ENCODE measurements at places on chromosomes 13 and 19.

- no peak for DNase-seq
Measured at GRCh38 chr13:59681636-59682311, 482.0 kb downstream of the DIAPH3 start.

DNA sequence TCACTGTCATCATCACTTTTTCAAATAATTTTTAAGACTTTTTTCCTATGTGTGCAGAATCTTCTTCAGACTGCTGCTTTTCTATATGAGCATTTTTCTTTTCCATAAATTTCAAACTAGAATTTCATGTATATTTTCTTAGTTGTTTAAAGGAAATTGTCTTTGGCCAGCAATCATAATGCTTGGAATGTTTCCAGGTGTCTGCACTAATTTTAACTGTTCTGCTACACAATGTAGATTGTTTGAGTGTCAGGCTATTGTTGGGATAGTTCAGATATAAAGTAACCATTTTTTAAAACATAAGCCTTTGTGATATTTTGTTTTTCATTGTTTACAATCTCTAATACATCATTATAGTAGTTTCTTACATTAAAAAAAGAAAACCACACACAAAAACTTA lies 1418.5 kb downstream of the EFNB2 start:
- no peak for DNase-seq

DNA sequence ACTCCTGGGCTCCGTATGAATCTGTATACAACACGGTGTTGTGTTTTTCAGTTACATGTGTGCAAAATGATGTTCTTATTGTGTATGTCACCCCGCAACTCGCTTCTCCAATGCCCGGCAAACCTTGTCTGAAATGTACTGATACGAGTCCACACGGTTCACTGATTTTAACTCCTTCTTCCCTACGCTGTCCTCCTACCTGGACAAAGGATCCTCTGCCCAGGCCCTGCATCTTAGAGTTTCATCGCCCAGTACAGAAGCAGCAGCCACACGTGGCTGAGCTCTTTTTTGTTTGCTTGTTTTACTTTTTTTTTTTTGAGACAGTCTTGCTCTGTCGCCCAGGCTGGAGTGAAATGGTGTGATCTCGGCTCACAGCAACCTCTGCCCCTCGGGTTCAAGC lies 28.9 kb downstream of the ZFR2 start:
- no peak for DNase-seq

DNA sequence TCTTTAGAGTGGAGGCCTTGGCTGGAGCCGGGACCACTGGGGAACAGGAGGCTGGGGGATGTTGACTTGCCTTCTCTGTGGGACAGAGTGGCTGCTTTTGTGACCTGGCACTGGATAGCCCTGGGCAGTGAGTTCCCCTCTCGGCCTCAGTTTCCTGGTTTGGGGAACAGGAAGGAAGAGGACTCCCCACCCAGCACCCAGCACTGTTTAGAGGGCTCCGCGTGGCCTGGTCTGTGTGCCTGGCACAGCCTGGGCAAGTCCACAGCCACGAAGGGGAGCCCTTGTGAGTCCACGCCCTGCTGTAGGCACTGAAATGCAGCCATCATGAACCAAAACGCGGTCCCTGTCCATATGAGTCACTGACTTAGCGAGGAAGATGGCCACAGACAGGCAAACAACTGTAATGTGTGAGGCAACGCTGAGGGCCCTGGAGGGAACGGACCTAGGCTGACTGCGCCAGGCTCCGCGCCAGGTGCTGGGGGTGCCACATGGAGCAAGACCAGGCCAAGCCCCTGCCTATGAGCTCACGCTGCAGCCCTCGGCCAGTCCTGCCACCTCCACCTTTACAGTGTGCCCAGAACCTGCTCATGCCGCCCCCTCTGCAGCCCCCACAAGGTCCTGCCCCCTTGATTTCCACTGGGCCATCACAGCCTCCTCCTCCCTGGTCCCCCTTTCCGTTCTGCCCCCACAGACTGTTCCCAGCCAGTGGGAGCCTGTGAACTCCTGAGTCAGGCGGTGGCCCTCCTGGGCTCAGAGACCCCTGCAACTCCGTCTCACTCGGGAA lies 35.5 kb downstream of the PAK4 start:
- no peak for DNase-seq

DNA sequence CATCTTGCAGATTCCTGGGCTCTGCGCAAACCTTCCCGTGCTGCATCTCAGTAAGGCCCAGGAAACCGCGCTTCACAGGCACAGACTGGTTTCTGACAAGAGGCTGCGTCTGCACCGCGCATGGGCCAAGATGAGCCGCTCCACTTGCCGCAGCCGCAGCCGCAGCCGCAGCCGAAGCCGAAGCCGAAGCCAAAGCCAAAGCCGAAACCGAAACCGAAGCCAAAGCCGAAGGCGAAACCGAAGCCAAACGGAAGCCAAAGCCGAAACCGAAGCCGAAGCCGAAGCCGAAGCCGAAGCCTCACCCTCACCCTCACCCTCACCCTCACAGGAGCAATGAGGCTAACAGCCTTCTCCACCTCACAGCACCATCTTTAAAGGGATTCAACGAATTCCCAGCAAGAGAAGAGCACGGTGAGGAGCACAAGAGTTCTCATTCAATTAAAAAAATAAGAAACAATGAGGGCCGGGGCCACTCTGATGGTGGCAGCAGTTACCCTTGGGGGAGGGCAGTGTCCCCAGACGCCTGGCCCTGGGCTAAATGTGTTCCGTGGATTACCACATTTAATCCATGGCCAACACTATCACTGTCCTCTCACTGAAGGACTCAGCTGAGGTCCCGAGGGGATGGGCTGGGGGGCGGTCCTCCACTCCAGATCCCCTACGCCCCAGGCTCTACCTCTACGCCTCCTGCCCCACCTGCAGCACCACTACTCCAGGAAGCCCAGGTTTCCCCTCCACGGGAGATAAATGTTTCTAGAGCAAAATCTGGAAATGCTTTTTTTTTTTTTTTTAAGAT lies 29.1 kb downstream of the ZNF787 start:
- peak; percentile 37 for DNase-seq

- DNase-seq: no peak
Measured at GRCh38 chr13:102028868-102029267, 373.0 kb downstream of the FGF14 start.

DNA sequence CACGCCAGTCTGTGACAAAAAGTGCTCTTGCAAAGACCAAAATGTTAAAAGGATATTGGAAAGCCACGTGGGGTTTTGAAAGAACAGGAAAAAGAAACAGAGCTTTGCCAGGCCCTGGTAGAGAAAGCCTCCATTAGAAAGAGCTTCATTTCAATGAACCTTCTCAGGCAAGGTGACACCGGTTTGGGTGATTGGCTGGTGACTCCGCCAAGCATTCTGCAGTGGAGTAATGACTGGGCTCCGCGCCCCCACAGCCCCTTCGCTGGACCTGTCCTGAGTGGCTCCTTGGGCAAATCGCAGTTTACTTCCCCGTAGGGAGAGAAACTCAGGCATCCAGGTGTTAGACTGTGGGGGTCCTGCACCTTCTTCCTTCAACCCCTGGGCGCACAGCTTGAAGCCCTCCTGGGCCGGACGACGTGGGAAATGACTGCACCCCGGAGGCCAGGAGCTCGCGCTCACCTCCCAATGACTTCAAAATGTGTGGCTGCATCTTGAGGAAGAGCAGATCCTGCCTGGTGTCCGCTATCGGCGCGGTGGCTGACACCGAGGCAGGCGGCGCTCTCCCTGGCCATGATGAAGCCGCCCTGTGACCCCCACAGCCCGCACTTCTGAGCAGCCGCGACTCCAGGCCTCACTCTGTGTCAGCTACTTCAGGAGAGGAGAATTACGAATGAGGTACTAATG lies 444.6 kb upstream of the SGCG start:
- no peak for DNase-seq

GRCh38 chr19:6796278-6796677 lies 23.8 kb downstream of the VAV1 start:
- no peak for DNase-seq

DNA sequence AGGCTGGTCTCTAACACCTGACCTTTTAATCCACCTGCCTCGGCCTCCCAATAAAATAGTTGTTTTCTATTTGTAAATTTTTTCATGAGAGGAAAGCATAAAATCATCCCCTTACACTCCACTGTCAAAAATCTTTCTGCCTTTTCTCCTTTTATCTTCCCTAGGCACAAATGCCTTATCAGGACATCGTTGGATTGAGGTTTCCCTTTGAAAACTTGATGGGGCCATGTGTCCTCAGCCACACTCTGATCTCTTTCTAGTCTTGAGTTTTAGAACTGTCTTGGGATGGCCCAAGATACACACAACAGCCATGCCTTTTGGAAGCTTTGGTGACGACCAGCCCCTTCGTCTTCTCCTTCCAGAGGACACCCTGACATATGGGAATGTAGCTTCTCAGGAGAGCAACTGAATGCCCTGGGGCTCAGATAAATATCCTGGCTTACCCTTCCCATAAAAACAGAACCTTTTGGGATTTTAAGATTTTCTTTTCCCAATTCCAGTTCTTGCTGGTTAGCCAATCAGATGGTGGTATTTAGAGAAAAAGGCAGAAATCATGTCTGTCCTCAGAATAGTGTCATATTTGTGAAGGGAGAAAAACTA lies 112.4 kb downstream of the ZNF429 start:
- no peak for DNase-seq

DNA sequence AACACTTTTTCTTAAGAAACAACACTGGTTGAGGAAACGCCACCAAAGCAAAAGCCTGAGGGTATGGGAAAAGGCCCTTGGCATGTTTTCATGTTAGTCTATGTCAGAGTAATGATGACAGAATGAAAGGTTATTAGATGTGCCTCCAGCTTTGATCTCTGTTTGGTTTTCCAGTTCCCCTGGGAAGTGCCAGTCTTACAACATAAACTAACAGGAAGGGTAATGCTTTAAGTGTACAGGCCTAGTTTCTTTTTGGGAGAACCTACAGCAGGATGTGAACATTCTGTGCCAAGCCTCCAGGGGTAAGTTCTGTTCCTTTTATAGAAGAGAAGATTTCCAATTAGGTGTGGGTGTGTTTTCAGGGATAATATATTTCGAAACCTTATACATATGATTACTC lies 121.7 kb downstream of the FNDC3A start:
- no peak for DNase-seq

GRCh38 chr13:52010890-52011631 lies at the start of gene ATP7B:
Gene ATP7B (minus strand): TSS chr13:52011450. CDS start chr13:52011337, 113 bp downstream.
- DNase-seq: no peak

- no peak for DNase-seq
Measured at GRCh38 chr13:106478116-106478515, 57.3 kb downstream of the EFNB2 start.

DNA sequence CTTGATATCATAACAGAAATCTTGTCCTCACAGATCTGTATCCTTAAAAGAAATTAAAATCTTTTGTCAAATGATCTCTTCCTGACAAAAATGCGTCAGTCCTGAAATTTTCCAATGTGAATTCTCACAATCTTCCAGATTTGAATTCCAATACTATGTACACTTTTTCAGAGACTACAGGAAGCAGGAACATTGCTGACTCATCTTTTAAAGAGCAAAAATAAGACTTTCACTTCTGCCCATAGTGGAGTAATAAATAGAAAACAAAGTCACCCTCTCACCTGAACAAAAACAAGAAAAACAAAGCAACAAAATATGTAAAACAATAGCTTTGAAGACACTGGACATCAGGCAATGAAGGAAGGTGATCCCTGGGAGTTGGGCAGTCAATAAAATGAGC lies 167.0 kb upstream of the IPO5 start:
- DNase-seq: no peak

GRCh38 chr13:68428292-68428691 lies 1198.2 kb upstream of the PCDH9 start:
- DNase-seq: no peak

GRCh38 chr19:29840066-29840950 lies 28.5 kb downstream of the CCNE1 start:
- DNase-seq: no peak

- no peak for DNase-seq
Measured at GRCh38 chr13:110363010-110363409, 55.9 kb downstream of the COL4A2 start.

GRCh38 chr13:33940256-33940655 lies 122.3 kb downstream of the RFC3 start:
- no peak for DNase-seq

GRCh38 chr19:39156326-39157230 lies 31.0 kb downstream of the PAK4 start:
- no peak for DNase-seq

GRCh38 chr19:45130888-45131615 lies 29.7 kb downstream of the NKPD1 start:
- peak; percentile 98 for DNase-seq

- no peak for DNase-seq
Measured at GRCh38 chr19:52689843-52690368, 44.9 kb downstream of the ZNF611 start.

- no peak for DNase-seq
Measured at GRCh38 chr19:17136021-17136420, 60.4 kb downstream of the MYO9B start.

GRCh38 chr19:8335343-8336071 lies 7.6 kb downstream of the KANK3 start:
- DNase-seq: peak; percentile 79

DNA sequence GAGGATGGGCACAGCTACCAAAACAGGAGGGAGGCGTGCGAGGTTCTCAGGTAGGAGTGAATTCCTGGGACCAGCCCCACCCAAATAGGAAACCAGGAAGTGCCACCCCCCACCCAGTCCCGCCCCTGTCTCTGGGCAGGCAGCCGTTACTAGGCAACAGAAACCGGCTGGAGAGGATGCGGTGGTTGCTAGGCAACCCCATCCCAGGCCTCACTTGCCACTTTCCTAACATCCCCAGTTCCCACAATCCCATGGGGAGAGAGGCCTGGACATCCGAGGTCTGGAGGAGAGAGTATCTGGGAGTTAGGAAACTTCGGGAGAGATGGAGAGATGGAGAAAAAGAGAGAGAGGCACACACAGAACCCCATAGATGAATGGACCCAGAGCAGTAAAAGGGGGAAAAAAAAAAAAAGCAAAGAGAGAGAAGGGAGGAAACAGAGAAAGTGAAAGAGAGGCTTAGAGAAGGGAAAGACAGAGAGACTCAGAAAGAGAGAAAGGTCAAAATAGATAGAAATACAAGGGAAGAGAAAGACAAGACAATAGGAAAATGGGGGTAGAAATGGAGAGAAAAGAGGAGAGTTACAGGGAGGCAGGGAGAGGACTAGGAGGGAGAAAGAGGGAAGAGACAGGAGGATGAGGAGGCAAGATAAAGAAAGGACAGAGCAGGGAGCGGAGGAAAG lies 3.8 kb downstream of the GRIK5 start:
- DNase-seq: peak; percentile 66

- DNase-seq: no peak
Measured at GRCh38 chr13:103006641-103007426, 59.4 kb downstream of the SLC10A2 start.

GRCh38 chr19:53812335-53812734 lies 11.8 kb downstream of the NLRP12 start:
- no peak for DNase-seq

- DNase-seq: no peak
Measured at GRCh38 chr13:74835579-74835978, 646.4 kb downstream of the TBC1D4 start.

DNA sequence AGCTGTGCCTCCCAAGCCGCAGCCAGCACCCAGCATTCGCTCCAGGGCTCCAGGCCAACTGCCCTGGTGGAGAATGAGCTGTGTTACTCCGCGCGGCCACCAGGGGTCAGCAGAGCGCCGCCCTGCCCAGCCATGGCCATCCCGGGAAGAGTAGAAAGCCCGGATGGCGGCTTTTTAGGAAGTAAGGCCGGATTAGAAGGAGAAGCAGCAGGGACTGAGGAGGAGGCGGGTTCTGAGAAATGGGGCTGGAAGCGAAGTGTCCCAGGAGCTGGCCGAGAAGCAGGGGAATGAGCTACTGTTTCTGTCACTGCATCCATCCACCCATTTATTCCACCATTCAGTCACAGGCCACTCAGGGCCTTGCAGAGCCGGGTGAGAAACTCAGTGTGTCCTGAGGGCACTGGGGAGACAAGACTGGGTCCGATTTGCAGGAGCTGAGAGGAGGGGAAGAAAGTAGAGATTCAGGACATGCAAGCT lies 6.6 kb upstream of the NPAS1 start:
- no peak for DNase-seq

GRCh38 chr13:101514100-101514499 lies 61.6 kb downstream of the ITGBL1 start:
- no peak for DNase-seq

All from NCI-H510A (cell line).